Immature natural killer cell (primary cell): ENCODE measurements at places on chromosomes 6 and 20. TPM values are rescaled to one million over a fixed set of nuclear protein-coding genes. Genes with fewer than 3 reads are reported as not detected.

DNA sequence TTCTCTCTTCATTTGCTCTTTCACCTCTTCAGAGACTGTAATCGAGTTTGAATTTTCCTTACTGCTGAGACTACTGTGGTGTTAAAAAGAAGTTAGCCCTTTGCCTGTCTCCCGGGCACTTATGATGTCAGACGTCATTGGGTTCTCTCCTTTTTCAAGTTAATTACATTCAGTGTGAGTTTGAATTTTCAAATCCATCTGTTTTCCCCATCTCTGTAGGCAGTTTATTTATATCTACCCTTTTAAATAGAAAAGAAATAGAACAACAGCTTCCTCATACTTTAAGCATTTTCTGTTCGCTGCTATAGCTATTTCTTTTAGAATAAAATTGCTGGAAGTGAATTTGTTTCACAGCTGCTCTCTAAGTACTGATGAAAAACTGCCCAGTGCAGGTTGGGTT is 81.4 kb downstream of the MCHR2 start:
- no peak overlapping the region for H3K27ac ChIP-seq
- no peaks in the 10 kb centered on the region for H3K36me3 ChIP-seq
- no peak overlapping the region for H3K4me3 ChIP-seq
- peaks cover 5% of the 10 kb centered on the region for H3K27me3 ChIP-seq

Gene SLC2A10
- not detected for polyA plus RNA-seq

GRCh38 chr6:169501777-169502313 is 200.0 kb downstream of the WDR27 start:
- H3K27ac ChIP-seq = no peak overlapping the region
- DNase-seq = no peak
- H3K27me3 ChIP-seq = peaks cover 3% of the 10 kb centered on the region
- no peaks in the 10 kb centered on the region for H3K36me3 ChIP-seq
- no peak overlapping the region for H3K4me3 ChIP-seq
- H3K4me1 ChIP-seq = no peaks in the 10 kb centered on the region

- peaks cover 7% of the 10 kb centered on the region for H3K36me3 ChIP-seq
- peak overlapping the region; percentile 74 for H3K27ac ChIP-seq
- DNase-seq = no peak
- H3K4me1 ChIP-seq = peaks cover 60% of the 10 kb centered on the region
Observed at GRCh38 chr6:24845578-24845977, 46.9 kb upstream of the ARMH2 start.

Gene OXT
- not detected for polyA plus RNA-seq

Gene TTLL9
- polyA plus RNA-seq = not detected

DNA sequence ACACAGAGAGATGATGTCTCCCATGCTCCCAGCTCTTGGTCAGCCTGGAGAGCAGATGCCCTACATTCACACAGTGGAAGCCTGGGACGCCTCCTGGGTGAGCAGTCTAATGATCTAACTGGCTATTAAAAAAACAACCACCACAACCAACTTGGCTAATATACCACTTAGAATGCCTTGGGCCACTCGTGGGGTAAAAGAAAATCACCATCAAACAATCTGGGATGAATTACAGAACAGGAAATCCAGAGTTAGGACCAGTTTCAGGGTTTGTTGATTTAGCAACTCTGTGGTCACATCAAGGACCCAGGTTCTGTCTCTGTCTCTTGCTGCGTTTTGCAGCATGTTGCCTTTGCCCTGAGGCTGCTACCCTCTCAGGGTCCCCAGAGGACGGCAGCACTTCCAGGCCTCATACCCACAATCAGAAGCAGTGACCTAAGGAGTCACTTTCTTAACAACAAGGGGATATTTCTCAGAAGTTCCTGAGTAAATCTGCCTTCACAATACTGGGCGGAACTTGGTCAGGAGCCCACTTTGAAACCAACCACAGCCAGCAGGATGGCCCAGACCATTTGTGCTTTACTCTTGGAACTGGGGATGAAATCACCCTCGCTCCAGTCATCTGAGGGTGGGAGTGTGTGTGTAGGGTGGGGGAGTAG is 118.7 kb downstream of the CLIC5 start:
- H3K27me3 ChIP-seq = peaks cover 4% of the 10 kb centered on the region
- H3K36me3 ChIP-seq = peaks cover 8% of the 10 kb centered on the region
- no peak for DNase-seq
- no peak overlapping the region for H3K27ac ChIP-seq

- H3K4me1 ChIP-seq = no peaks in the 10 kb centered on the region
- no peak for DNase-seq
- H3K27ac ChIP-seq = no peak overlapping the region
- no peak overlapping the region for H3K4me3 ChIP-seq
Observed at GRCh38 chr6:40743226-40743625, 156.1 kb upstream of the LRFN2 start.

Gene ABHD16B
- polyA plus RNA-seq = 0.34 TPM

DNA sequence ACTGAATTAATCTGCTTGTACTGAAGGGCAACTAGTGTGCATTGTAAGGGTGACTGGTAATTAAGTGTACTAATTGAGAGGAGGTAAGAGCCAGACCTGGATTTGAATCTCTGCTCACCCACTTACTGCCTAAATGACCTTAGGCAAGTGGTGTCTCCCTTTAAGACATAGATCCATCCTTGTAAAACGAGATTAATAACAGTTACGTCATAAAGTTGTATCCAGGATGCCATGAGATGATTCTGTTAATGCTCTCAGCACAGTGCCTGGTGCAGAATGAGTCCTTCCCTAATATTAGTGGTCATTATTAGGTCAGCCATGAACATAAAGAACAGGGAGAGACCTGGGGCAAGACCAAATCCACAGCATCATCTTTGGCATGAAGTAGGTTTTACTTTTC is 470.1 kb downstream of the MAFB start:
- H3K4me3 ChIP-seq = no peak overlapping the region
- no peak overlapping the region for H3K27ac ChIP-seq
- H3K36me3 ChIP-seq = no peaks in the 10 kb centered on the region
- no peaks in the 10 kb centered on the region for H3K4me1 ChIP-seq

GRCh38 chr6:69232911-69233448 is 563.8 kb downstream of the LMBRD1 start:
- H3K4me1 ChIP-seq = no peaks in the 10 kb centered on the region
- H3K27me3 ChIP-seq = no peaks in the 10 kb centered on the region
- H3K27ac ChIP-seq = no peak overlapping the region
- DNase-seq = peak; percentile 4

Gene SMLR1
- not detected for polyA plus RNA-seq

Gene EEF1A1
- polyA plus RNA-seq = 10,209 TPM

GRCh38 chr6:131023834-131024504 is 39.1 kb downstream of the EPB41L2 start:
- no peaks in the 10 kb centered on the region for H3K4me1 ChIP-seq
- no peak for DNase-seq
- H3K27ac ChIP-seq = no peak overlapping the region
- H3K4me3 ChIP-seq = no peak overlapping the region

DNA sequence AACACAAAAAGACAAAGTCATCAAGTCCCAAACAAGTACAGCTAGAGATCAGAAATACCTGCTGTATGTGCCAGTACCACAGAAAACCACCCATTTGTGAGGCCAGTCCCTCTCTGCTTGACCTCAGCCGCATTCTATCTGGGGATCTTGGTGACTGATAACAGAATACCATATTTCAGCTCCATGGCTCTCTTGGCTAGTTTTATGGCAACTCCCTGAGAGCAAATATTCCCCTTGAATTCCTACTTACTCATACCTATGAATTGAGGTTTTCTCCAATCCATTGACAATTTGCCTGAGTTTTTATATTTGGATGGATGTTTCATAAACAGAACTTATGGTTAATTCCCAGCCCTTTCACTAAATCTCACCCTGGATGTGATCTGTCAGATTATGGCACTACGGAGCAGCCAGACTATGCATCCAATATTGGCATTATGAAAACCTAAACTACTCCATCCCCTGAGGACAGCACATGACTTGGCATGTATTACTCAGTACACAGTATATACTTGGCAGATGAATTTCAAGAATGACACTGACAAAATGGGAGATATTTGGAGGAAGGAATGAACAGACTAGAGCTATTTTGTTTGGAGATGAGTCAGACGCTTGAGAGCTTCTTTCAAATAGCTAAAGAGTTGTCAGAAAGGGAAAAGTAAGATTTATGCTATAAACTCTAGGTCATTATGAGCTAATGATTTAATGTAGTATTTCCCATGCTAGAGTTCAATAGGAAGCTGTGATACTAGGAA is 95.7 kb downstream of the PRDM1 start:
- peaks cover 16% of the 10 kb centered on the region for H3K4me1 ChIP-seq
- no peaks in the 10 kb centered on the region for H3K36me3 ChIP-seq
- no peak overlapping the region for H3K4me3 ChIP-seq
- no peak overlapping the region for H3K27ac ChIP-seq
- peaks cover 2% of the 10 kb centered on the region for H3K27me3 ChIP-seq
- no peak for DNase-seq

Gene PDCD2
- 107 TPM for polyA plus RNA-seq

DNA sequence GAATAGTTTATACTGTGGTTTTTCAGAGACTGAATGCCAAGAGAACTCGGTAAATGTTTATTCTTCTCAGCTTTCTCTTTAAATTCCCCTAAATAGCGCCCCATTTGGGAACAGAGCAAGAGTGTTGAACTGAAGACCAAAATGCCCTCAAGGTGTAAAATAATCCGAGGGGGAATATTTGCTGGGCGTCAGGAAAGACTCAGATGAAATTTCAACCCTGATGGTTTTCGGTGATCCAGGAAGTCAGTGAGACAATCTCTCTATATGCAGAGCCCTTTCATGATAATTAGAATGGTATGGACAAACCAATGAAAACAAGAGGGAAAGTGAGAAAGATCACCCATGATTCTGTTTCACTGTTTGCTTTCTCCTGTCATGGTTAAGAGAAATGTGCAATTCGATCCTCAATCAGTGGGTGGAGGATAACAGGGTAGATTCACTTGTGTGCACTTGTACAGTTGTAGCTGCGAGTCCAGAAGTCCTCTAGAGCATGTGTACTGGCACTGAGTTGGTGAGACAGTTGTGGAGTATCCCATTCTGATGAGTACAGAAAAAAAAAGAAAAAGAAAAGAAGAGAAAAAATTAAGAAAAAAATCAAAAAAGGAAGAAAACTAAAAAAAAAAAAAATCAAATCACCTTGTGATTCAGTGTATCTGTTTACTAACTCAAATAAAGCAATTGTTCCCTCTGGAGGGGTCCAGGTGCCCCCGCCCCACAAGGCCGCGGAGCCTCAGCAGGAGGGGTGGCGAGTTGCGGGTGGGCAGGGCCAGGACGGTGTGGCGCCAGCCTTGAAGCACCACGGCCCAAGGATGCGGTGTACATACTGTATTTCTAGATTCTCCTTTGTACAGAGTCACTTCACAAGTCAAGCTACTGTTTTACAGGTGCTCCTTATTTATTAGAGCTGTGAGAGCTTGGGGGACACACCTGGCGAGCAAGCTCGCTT is 164.9 kb downstream of the SCML4 start:
- no peak for DNase-seq
- peaks cover 18% of the 10 kb centered on the region for H3K4me1 ChIP-seq
- H3K36me3 ChIP-seq = no peaks in the 10 kb centered on the region
- H3K27me3 ChIP-seq = peaks cover 11% of the 10 kb centered on the region

Gene SCAND1
- 270 TPM for polyA plus RNA-seq

DNA sequence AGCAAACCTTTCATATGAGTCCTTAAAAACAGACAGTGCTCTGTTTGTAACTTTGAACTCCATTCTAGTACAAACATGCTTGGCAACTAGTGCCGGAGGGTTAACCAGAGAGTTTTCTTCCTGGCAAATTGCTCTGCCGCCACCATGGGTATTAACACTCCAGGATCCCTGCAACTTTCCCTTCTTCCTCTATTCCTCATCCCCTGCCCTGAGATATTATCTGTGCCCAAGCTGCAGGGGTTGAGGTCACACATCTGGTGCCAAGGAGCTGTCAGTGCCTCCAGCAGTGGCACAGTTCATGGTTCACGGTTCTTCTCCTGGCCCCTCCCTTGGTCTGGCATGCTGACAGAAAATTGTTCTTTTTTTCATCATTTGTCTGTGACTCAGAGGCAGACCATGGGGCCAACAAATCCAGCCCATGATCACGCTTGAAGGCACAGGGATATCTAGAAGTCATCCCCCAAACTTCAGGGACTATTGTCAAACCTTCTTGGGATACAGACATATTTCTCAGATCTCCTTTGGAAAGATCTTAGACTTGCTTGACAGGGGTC is 77.5 kb downstream of the ATXN1 start:
- DNase-seq = no peak
- H3K27ac ChIP-seq = peak overlapping the region; percentile 42
- peaks cover 52% of the 10 kb centered on the region for H3K4me1 ChIP-seq
- no peaks in the 10 kb centered on the region for H3K27me3 ChIP-seq
- no peak overlapping the region for H3K4me3 ChIP-seq
- peaks cover 3% of the 10 kb centered on the region for H3K36me3 ChIP-seq

DNA sequence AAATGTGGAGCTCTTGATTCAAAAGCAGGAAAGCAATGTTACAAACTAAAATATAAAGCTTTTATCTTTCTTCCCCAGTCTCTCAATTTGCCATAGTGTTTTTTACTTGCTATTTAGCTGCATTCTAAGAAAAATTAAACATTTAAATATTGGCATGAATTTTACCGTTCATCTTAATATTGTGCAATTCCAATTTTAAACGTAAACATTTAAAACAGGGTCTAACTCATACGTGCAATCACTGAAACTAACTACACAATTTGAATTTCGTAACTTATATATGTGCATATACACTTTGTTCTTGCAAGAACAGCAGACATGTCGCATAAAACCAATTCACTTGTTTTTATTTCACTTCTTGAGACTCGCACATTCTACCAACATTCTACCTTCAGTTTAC is 280.8 kb upstream of the QKI start:
- no peaks in the 10 kb centered on the region for H3K27me3 ChIP-seq
- no peak overlapping the region for H3K4me3 ChIP-seq
- no peak overlapping the region for H3K27ac ChIP-seq
- H3K4me1 ChIP-seq = no peaks in the 10 kb centered on the region
- DNase-seq = no peak
- no peaks in the 10 kb centered on the region for H3K36me3 ChIP-seq

GRCh38 chr6:128676456-128676855 is 156.1 kb upstream of the PTPRK start:
- no peaks in the 10 kb centered on the region for H3K4me1 ChIP-seq
- H3K36me3 ChIP-seq = no peaks in the 10 kb centered on the region
- no peak overlapping the region for H3K27ac ChIP-seq
- no peak for DNase-seq

DNA sequence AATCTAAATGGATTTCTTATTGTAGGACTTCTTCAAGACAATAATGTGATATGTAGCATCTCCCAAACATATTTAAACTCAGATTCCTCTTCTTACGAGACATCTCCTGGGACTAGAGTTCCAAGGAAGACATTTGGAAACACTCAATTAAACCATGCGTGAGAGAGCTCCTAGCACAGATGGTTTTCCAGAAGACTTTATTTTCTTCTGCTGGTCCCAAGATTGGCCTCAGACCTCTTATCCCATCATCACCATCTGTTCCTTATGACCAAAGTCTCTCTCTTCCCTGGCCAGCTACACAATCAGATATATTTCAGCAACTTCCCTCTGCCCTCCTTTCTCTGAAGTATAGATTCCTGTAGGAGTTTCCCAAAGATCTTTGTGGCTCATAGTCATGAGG is 93.2 kb upstream of the JARID2 start:
- no peaks in the 10 kb centered on the region for H3K27me3 ChIP-seq
- H3K4me3 ChIP-seq = no peak overlapping the region
- no peaks in the 10 kb centered on the region for H3K4me1 ChIP-seq
- no peaks in the 10 kb centered on the region for H3K36me3 ChIP-seq
- no peak overlapping the region for H3K27ac ChIP-seq

GRCh38 chr6:143195349-143195845 is 134.7 kb downstream of the AIG1 start:
- no peak overlapping the region for H3K27ac ChIP-seq
- H3K36me3 ChIP-seq = no peaks in the 10 kb centered on the region
- DNase-seq = no peak
- no peak overlapping the region for H3K4me3 ChIP-seq

Gene SYCP2L
- 0.09 TPM for polyA plus RNA-seq
